Activated CD4-positive, alpha-beta T cell treated with anti-CD3 and anti-CD28 coated beads for 36 hours (primary cell): ENCODE measurements at places on chromosomes 1 and 21. TPM values are rescaled to one million over a fixed set of nuclear protein-coding genes. Genes with fewer than 3 reads are reported as not detected.

DNA sequence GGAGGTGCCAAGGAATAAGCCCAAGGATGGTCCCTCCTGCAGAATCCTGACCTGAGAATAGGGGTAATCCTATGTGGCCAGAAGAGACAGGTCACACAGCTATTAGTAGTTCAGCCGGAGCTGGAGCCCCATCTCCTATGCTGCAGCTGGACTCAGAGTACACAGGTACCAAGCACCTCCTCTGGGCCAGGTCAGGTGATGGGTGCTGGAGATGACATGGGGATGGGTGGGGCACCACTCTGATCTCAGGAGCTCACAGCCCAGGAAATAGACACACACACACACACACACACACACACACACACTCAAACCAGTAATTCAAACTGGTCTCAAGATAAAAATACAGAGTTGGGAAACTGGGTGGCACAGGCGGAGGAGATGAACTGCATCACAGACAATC, 54.2 kb upstream of the SSBP3 start:
- DNase-seq = peak; percentile 36

DNA sequence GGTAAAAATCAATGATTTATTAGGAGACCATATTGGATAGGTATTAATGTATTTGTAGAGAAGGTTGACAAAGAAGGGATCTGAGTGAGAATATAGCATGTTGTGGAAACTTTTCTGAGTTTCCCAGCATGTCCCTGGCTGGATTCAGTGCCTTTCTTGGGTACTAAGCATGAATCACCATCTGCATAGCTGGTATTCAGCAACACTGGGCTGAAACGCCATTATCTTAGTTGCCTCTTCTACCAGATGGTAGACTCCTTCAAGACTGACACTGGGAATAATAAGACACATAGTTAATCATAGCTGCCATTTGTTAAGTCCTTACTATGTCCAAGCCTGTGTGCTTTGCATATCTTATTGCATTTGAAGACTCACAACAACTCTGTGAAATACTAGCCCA, 45.5 kb downstream of the ATP5PF start:
- DNase-seq = no peak

DNA sequence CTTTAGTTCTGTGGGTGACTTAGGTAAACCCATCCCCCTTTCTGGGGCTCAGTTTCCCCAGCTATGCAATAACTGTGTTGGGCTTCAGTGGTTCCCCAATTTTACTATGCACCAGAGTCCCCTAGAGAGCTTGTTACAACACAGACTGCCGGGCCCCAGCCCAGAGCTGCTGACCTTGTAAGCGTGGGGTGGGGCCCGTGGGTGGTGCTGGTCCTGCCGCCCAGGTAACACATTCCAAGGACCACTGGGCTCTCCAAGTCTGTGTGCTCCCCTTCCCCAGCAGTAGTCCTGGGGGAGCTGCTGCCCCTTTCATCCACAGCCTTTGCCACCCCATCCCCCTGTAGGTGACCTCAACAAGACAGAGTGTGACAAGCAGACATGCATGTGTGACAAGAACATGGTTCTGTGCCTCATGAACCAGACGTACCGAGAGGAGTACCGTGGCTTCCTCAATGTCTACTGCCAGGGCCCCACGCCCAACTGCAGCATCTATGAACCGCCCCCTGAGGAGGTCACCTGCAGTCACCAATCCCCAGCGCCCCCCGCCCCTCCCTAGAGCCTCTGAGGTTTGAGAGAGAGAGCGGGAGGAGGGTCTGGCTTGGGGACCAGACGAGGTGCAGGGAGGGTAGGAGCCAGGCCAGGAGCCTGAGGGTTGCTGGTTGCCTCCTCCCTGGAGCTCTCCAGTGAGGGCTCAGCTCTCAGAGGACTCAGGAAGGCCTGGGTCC, 8.9 kb downstream of the PLA2G2F start:
- DNase-seq = no peak

GRCh38 chr1:184299406-184299790, 87.4 kb upstream of the C1orf21 start:
- DNase-seq = no peak

DNA sequence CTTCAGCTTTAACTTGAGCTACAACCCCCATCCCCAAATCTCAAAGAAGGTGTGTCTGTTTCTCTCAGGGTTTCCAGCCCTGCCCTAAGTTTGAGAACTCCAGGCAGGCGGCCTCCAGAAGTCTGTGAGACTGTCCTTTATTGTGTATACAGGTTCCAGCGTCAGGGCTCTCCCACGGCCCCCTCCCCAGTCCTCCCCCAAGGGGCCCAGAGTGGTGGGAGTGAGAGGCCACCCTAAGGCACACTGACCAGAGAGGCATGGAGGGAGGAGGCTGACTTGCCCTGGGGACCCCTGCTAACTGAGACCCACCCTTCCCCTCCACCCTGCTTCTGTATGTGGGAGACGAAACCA, 4.0 kb downstream of the HSPB7 start:
- DNase-seq = no peak

GRCh38 chr1:156910309-156910782, 10.1 kb upstream of the LRRC71 start:
- DNase-seq = peak; percentile 81

DNA sequence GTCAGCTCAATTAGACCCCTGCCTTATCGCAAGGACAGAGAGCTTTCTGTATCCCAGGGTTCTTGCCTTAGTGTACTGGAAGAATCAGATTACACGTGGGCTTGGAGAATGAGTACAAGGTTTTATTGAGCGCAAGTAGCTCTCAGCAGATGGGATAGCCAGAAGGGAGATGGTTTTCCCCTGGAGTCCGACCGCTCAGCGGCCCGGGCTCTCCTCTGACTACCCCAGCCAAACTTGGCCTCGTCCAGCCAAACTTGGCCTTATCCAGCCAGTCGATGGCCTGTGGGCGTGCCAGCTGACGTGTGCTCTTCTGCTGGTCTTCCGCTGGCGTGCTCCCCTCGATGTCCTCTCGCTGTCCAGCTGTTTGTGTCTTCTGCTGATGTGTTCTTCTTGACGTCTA, 136.9 kb downstream of the SYT14 start:
- no peak for DNase-seq

- DNase-seq = peak; percentile 61
Measured at GRCh38 chr1:175204330-175204729, 11.8 kb upstream of the KIAA0040 start.

GRCh38 chr1:16378443-16378842, 11.4 kb downstream of the SZRD1 start:
- no peak for DNase-seq

DNA sequence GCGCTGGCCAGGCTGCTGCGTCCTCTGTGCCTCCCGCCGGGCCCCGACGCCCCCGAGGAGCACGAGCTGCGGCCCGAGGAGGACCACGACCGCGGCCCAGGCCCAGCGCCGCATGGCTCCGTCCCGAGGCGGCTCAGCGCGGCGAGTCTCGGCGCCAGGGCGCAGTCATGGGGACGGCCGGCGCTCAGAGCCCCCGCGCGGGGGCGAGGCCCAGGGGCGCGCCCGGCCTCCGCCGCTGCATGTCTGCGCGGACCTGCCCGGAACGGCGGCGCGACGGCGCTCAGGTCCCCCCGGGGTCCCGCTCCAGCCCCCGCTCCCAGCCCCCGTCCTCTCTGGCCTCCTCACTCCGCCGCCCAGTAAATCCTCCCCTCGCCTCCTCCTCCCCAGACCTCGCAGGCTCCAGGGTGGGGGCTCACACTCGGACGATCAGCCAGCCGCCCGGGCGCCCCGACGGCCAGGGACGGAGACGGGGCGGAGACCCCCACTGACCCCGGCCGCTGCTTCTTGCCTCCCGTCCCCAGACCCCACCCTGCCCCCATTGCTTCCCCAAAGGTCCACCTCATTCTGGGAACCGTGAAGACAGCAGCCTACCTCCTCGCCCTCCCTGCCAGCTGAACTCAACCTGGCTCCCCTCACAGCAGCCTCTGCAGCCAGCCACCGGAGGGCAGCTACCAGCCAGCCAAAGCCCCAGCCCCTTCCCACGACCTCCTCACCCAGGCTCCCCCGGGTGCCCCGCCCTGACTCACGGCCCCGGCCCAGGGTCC, at the start of gene C1QTNF12:
Gene C1QTNF12, minus strand, starts transcription at position 146 of the 764 bp plus-strand sequence. Its CDS starts 32 bp downstream, at position 114.
- no peak for DNase-seq

DNA sequence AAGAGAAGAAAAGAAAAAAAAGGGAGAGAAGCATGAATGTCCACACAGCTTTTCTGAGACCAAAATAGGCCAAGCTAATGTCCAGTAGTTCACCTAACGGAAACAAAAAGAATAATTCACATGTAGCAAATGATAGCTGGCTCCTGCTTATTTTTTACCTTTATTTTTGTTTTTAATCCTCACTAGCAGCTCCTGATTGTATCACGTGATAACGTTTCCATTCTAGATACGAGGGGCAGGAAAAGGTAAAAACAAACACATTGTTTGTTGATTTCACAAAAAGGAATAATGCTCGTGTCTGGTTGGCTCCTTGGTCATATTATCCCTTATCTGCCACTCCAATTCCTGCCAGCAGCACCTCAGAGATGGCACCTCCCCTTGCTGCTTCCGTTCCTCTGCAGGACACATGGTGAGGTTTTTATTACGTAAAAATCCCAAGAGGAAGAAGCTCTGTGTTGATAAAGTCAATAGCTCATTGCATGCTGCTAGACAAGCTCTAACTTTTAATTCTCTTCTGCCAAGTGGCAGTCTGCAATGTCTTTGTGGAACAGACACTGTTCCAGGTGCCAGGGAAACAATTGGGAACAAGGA, 201.7 kb downstream of the CRB1 start:
- DNase-seq = no peak

DNA sequence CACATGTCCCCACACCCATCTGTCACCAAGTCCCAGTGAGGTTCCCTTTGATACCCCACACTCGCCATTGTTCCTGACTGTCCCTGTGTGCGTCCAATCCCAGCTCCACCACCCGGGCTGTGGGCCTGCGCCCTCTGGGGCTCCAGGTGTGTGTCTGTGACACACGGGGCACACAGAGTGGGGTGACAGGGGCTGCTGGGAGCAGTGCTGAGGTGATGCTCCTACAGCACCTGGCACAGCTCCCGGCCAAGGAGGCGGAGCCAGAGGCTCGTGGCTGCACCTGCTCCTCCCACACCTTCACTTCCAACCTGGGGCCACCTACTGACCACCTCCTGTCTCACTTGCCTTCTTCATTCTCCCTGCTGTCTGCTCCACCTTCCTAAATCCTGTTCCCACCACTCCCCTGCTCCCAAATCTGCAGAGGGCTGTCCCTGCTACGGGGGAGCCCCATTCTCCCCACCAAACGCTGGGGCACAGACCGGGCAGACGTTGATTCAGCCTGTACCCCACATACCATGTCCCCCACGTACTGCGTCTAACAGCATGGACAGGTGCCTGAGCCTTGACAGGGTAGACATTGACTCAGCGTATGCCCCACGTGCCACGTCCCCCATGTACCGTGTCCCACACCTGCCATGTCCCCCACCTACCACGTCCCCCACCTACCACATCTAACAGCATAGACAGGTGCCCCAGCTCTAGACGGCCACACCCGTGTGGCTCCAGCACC, 16.4 kb downstream of the WDR4 start:
- no peak for DNase-seq

- no peak for DNase-seq
Measured at GRCh38 chr21:40385883-40386282, 461.1 kb downstream of the DSCAM start.

DNA sequence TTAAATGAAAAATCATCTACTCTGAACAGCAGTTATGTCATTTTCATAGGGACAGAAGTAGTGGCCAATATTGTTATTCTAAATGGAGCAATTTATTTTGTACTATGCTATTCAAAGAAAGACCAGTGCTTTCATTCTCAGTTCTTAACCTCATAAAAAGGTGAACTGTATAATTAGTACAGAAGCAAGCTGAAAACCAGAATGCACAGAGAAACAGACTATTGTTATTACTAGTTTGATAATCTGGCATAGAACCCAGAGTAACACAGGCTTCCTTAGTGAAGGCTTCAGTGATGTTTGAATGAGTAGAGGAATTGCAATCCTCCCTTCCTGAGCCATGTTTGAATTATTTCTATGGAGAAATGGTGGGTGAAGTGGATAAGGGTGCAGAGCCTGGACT, 131.6 kb upstream of the LRRC7 start:
- no peak for DNase-seq

GRCh38 chr1:73998348-73998959, 199.5 kb downstream of the LRRIQ3 start:
- DNase-seq = no peak

GRCh38 chr21:25756190-25756932, 21.6 kb downstream of the GABPA start:
- no peak for DNase-seq

GRCh38 chr1:234954613-234955012, 174.0 kb downstream of the TOMM20 start:
- peak; percentile 1 for DNase-seq

- DNase-seq = no peak
Measured at GRCh38 chr1:226953175-226953800, 13.2 kb downstream of the COQ8A start.

GRCh38 chr1:186113461-186113860, 261.6 kb downstream of the TPR start:
- no peak for DNase-seq

DNA sequence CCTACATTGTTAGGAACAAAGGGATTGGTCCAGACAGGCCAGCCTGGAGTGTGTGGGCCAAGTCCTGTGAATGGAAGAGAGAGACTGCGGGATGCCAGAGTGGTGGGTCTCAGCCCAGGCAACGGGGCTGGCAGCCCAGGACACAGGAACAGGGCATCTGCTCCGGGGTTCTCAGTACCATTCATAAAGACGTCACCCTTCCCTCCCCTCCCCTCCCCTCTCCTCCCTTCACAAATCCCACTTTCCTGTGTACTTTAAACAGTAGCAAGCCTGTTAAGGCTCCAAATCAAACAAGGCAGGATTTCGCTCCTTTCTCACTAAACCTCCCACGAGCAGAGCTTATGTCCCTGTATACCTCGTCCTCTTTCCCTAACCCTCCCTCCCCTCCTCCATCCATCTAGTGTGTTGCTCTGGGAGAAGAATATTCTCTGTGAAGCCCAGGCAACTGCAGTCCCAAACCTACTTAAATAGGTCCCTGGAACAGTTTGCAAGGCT, 4.2 kb upstream of the PLXNA2 start:
- no peak for DNase-seq

GRCh38 chr1:114219172-114219868, 65.7 kb upstream of the SYT6 start:
- no peak for DNase-seq

The HSF2BP gene
- total RNA-seq = 1.6 TPM

The TMPRSS2 gene
- not detected for total RNA-seq

The NOTCH2 gene
- 51.6 TPM for total RNA-seq

The SLFNL1 gene
- total RNA-seq = 0.14 TPM

The DHCR24 gene
- total RNA-seq = 80.6 TPM

The DMBX1 gene
- total RNA-seq = 0.05 TPM

The TLCD4 gene
- 0.25 TPM for total RNA-seq

The MAEL gene
- not detected for total RNA-seq

The ETV3L gene
- not detected for total RNA-seq
